ENCODE measurements at places on chromosomes 6 and 20.

GRCh38 chr6:29887330-29887818, 55.0 kb upstream of the HLA-A start:
- no peak for DNase-seq

- DNase-seq: no peak
Measured at GRCh38 chr20:32116079-32116521, 6.6 kb downstream of the TM9SF4 start.

DNA sequence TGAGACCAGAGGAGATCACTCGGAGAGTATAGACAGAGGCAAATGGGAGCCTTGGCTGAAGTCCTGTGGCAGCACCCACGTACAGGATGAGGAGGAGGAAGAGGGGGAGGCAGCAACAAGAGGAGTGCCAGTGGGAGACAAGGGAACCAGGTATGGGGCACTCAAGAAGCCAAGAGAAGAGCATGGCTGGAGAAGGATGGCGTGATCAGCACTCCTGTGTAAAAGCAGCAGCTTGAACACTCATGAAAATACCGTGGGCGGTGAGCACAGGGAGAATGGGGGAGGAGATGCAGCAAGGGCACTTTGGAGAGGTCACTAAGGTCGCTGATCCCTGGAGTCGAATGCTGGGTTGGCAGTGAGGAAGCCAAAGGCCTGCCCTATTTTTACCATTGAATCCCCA, 51.2 kb upstream of the PRND start:
- DNase-seq: no peak

DNA sequence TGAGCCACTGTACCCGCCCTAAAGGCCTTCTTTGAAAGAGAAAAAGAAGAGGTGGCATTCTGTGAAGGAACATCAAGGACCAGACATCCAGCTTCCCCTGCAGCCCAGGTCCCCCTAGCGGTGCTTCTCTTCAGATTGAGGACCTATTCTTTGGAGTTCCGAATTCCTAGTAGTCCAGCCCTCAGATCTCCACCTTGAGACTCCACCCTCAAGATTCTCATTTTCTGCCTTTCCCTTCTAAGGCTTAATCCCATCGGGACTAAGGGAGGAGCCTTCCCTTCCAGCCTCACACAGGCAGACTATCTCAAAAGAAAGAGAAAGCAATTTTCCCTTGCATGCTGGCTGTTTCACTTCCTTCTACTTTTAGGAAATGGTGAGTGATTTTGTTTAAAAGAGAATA, 32.5 kb downstream of the MUC22 start:
- no peak for DNase-seq

DNA sequence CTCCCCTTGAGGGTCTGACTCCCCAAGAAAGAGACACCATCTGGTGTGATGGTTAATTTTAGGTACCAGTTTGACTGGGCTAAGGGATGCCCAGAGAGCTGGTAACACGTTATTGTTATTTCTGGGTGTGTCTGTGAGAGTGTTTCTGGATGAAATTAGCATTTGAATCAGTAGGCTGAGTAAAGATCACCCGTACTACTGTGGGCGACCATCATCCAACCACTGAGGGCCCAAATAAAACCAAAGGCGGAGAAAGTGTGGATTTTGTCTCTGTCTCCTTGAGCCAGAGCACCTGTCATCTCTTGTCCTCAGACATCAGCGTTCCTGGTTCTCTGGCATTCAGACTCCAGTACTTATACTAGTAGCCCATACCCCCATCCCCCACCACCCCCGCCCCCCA, 7.9 kb upstream of the CNKSR3 start:
- DNase-seq: no peak

GRCh38 chr6:123803504-123804013, at the start of gene NKAIN2:
NKAIN2 (plus strand) TSS chr6:123803865.
- no peak for DNase-seq

- DNase-seq: no peak
Measured at GRCh38 chr6:184161-184700, 108.1 kb upstream of the DUSP22 start.

- DNase-seq: no peak
Measured at GRCh38 chr20:3177746-3178485, 4.6 kb upstream of the LZTS3 start.

DNA sequence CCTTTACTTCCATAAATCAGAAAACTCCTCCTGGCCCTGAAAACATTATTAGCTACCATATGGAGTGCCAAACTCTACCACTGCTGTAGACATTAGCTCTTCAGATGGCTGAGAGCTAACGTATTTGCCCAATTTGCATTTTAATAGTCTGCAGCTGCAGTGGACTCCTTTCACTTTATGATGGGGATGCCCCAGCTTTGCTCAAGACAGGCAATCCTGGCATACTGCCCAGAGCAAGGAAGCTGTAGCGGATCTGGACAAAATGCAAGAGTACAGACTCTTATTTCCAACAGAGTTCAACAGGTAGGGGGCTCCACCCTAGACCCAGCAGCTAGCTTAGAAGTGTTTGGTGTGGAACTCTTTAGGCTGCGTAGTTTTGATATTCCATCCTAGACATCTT, 246.7 kb downstream of the FOXC1 start:
- peak; percentile 52 for DNase-seq

GRCh38 chr6:1958257-1958656, 287.1 kb downstream of the GMDS start:
- DNase-seq: no peak

GRCh38 chr6:27865850-27866356, 46.3 kb downstream of the OR2B2 start:
- no peak for DNase-seq
